Aorta (tissue), 5 donors: ENCODE measurements at places on chromosomes 11 and 22. TPM values are rescaled to one million over a fixed set of nuclear protein-coding genes. Genes with fewer than 3 reads are reported as not detected.

Gene MMP1
- total RNA-seq = not detected

Gene NELL1
- total RNA-seq = 0.88 TPM

Gene KDM4E
- total RNA-seq = not detected

Gene RGL4
- 1.4 TPM for total RNA-seq

Gene JAM3
- 94.9 TPM for total RNA-seq

Gene KRTAP5-2
- not detected for total RNA-seq

Gene EFCAB6
- total RNA-seq = 2.6 TPM

Gene APOA1
- total RNA-seq = not detected

Gene TRPM5
- not detected for total RNA-seq

Gene HOATZ
- not detected for total RNA-seq

Gene KCNK7
- 1.3 TPM for total RNA-seq

Gene GAS2
- total RNA-seq = 0.52 TPM

DNA sequence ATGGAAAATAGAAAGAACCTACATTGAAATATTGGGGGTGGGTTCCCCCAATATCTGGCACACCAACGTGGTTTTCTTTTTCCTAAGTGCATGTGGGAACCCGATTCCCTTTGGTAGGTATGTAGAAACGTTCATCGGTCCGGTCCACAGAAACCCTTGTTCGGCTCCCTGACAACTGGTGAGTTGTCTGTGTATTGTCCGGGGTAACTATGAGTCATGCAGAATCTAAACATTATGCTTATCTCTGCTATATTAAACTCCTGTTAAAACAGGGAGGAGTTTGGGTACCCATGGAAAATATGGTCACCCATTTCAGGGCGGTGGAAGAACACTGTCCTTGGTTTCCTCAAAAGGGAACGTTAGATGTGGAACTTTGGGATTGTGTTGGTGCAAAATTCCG is 25.1 kb upstream of the ALDH3B2 start:
- no peaks in the 10 kb centered on the region for H3K27me3 ChIP-seq
- no peaks in the 10 kb centered on the region for H3K4me1 ChIP-seq
- no peak for DNase-seq
- H3K36me3 ChIP-seq = no peaks in the 10 kb centered on the region
- no peak overlapping the region for H3K27ac ChIP-seq

GRCh38 chr22:23828800-23829680 is 9.8 kb downstream of the DERL3 start:
- no peaks in the 10 kb centered on the region for H3K27me3 ChIP-seq
- no peak overlapping the region for H3K4me3 ChIP-seq
- no peaks in the 10 kb centered on the region for H3K4me1 ChIP-seq

GRCh38 chr22:32534252-32535235 is 59.9 kb downstream of the FBXO7 start:
- H3K27me3 ChIP-seq = no peaks in the 10 kb centered on the region
- no peak for DNase-seq
- H3K36me3 ChIP-seq = no peaks in the 10 kb centered on the region
- no peaks in the 10 kb centered on the region for H3K4me1 ChIP-seq

- DNase-seq = no peak
- no peaks in the 10 kb centered on the region for H3K27me3 ChIP-seq
- peaks cover 8% of the 10 kb centered on the region for H3K36me3 ChIP-seq
- H3K27ac ChIP-seq = no peak overlapping the region
- no peak overlapping the region for H3K4me3 ChIP-seq
- no peaks in the 10 kb centered on the region for H3K4me1 ChIP-seq
Observed at GRCh38 chr11:587978-588380, 11.7 kb downstream of the PHRF1 start.

DNA sequence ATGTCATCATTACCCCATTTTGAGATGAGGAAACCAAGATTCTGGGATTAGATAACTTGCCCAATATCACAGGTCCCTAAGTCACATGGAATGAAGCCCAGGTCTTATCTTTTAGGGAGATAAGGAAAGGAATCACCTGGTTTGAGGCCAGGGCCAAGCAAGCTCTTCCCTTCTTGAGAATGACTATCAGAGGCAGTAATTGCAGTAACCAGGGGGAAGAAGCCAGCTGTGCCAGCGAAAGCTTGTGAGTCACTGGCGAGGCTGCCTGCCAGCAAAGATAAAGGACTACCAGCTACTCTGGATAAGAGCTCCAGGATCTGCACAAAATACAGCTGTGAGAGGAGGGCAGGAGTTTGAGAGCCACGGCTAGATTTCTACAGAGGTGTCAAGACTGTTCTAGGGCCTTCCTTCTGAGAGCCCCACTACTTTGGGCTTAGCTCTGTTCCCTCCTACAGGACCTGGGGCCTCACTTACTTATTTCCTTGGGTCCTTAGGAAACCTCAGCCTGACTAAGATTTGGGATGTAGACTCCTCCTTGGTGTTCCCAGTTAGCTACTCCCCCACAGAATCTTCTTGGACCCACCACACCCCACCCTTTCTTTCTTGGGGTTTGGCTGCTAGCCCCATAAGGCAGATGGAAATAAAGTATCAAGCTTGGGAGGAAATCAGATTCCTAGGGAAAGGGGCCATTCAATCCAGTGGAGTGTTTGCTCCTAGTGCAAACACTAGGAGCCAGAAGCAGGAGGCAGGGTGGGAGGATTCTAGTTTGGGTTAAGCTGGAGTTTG is 9.7 kb upstream of the CCKBR start:
- no peaks in the 10 kb centered on the region for H3K27me3 ChIP-seq
- H3K27ac ChIP-seq = peak overlapping the region; percentile 33
- H3K4me3 ChIP-seq = no peak overlapping the region
- DNase-seq = peak; percentile 93
- H3K36me3 ChIP-seq = no peaks in the 10 kb centered on the region

DNA sequence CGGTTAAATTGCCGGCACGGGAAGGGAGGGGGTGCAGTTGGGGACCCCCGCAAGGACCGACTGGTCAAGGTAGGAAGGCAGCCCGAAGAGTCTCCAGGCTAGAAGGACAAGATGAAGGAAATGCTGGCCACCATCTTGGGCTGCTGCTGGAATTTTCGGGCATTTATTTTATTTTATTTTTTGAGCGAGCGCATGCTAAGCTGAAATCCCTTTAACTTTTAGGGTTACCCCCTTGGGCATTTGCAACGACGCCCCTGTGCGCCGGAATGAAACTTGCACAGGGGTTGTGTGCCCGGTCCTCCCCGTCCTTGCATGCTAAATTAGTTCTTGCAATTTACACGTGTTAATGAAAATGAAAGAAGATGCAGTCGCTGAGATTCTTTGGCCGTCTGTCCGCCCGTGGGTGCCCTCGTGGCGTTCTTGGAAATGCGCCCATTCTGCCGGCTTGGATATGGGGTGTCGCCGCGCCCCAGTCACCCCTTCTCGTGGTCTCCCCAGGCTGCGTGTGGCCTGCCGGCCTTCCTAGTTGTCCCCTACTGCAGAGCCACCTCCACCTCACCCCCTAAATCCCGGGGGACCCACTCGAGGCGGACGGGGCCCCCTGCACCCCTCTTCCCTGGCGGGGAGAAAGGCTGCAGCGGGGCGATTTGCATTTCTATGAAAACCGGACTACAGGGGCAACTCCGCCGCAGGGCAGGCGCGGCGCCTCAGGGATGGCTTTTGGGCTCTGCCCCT is 529 bp upstream of the CCND1 start:
- no peaks in the 10 kb centered on the region for H3K4me1 ChIP-seq
- H3K27ac ChIP-seq = no peak overlapping the region
- DNase-seq = peak; percentile 71
- H3K4me3 ChIP-seq = no peak overlapping the region
- no peaks in the 10 kb centered on the region for H3K36me3 ChIP-seq

GRCh38 chr11:69135420-69136363 is 20.0 kb upstream of the SMIM38 start:
- H3K4me1 ChIP-seq = no peaks in the 10 kb centered on the region
- H3K4me3 ChIP-seq = no peak overlapping the region
- no peak overlapping the region for H3K27ac ChIP-seq
- DNase-seq = no peak

- peaks cover 1% of the 10 kb centered on the region for H3K4me1 ChIP-seq
- DNase-seq = no peak
Observed at GRCh38 chr11:28699701-28700100, 591.5 kb downstream of the METTL15 start.

DNA sequence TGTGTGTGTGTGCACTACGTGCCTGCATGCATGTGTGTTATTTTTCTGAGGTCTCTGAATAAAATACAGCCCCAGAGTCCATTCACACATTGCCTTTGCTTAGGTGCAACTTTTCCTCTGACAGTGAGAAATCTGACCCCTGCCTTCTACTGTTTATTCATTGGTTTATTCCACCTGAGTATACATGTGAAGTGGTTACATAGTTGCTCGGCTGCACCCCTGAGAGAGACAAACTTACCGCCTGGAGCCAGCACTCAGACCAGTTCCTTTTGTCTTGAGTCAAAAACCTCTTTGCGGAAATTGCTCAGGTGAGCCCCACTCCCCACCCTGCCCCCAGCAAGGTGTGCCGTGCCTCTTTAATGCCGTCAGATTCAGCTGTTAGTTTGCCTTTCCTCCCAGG is 363.6 kb downstream of the BRD1 start:
- H3K27me3 ChIP-seq = no peaks in the 10 kb centered on the region
- H3K4me1 ChIP-seq = no peaks in the 10 kb centered on the region
- H3K36me3 ChIP-seq = no peaks in the 10 kb centered on the region
- no peak for DNase-seq
- no peak overlapping the region for H3K4me3 ChIP-seq

GRCh38 chr11:116557282-116557681 is 215.5 kb downstream of the BUD13 start:
- no peak for DNase-seq
- H3K36me3 ChIP-seq = no peaks in the 10 kb centered on the region
- no peaks in the 10 kb centered on the region for H3K27me3 ChIP-seq

DNA sequence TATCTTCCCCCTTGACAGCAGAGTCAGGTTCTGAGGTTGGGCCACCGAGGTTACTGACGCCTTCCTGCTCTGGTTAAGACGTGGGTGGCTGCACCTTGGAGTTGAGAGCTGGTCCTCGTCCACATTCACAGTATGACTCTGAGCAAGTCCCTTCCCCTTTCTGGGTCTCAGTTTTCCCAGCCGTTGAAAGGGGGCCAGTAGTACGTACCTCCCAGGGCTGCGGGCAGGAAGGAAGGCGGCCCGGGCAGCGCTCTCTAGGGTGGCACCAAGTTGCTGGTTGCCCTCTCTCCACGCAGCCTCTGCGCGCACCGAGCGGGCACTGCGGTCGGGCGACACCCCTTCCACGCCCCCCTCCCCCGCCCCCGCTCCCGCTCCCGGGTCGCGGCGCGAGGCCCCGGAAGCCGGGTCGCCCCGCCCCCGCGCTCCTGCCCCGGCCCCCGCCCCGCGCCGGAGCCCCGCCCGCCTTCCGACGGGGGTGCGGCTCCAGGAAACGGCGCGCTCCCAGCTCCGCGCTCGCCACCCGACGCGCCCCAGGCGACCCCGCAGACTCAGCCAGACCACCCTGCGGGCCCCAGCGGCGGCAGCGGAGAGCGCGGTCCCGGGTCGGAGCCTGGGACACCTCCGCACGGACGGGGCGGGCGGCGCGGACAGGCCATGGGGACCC is at the start of gene EHBP1L1:
TSS of gene EHBP1L1 (plus strand) at position 486 of the 664 bp plus-strand sequence. CDS start 250 bp downstream, outside the sequence.
- no peaks in the 10 kb centered on the region for H3K27me3 ChIP-seq
- peak within 1 kb of the TSS; percentile 25 for H3K27ac ChIP-seq
- DNase-seq = peak; percentile 93
- H3K4me3 ChIP-seq = peak within 1 kb of the TSS; percentile 84
- no peaks in the 10 kb centered on the region for H3K4me1 ChIP-seq

DNA sequence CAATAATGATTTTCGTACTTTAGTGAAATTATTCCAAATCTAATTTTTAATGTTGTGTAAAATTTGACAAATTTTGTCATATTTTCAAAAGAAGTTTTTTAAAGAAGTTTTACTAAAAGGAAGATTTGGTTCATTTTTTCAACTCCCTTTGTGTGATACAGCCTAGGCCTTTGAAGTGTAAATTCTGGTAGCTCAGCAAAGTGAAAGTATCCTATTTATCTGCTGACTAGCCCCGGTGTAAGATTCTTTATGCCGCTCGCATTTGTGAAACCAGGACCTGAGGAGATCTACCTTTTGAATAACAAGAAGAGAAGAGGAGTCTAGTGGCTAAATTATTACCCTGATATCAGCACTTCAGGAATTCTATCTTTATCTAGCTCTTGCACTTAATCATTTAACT is 177.4 kb downstream of the JRKL start:
- no peaks in the 10 kb centered on the region for H3K27me3 ChIP-seq
- no peaks in the 10 kb centered on the region for H3K4me1 ChIP-seq
- DNase-seq = no peak
- no peak overlapping the region for H3K4me3 ChIP-seq
- H3K36me3 ChIP-seq = no peaks in the 10 kb centered on the region

DNA sequence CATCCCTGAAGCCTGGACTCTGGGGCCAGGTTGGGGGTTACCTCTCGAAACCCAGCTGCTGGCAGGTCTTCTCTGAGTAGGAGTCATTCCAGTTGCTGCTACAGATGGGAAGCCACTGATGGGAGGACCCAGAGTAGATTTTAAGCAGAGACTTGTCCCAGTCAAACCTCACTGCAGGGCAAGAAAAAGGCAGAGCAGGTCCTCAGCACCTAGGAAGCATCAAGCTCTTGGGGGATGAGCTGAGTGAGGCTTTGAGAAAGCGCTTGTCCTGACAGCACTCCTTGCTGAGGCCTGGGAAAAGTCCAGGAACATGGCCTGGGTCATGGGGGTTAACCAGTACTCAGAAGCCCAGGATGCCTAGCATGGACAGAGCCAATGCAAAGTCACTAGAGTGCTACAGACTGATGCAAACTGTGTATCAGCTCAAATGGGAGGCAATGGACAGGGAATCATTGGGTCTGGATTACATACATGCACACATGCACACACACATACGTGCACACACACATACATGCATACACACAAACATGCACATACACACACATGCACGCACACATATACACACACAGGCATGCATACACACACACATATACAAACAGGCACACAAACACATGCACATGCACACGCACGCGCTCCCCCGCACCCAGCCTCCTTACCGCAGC is 15.3 kb downstream of the TMPRSS13 start:
- no peak overlapping the region for H3K27ac ChIP-seq
- H3K36me3 ChIP-seq = no peaks in the 10 kb centered on the region
- H3K4me1 ChIP-seq = no peaks in the 10 kb centered on the region
- no peaks in the 10 kb centered on the region for H3K27me3 ChIP-seq

GRCh38 chr22:31944700-31945442 is 536 bp downstream of the YWHAH start:
- H3K36me3 ChIP-seq = no peaks in the 10 kb centered on the region
- H3K27ac ChIP-seq = peak overlapping the region; percentile 94
- H3K4me1 ChIP-seq = peaks cover 3% of the 10 kb centered on the region
- no peaks in the 10 kb centered on the region for H3K27me3 ChIP-seq

GRCh38 chr11:46391578-46392420 is at the start of gene CHRM4:
TSS of gene CHRM4 (minus strand) at chr11:46391776. CDS start at chr11:46386557, 5,219 bp downstream.
- no peak for DNase-seq
- H3K27me3 ChIP-seq = no peaks in the 10 kb centered on the region
- H3K4me1 ChIP-seq = no peaks in the 10 kb centered on the region
- H3K36me3 ChIP-seq = no peaks in the 10 kb centered on the region
- no peak within 1 kb of the TSS for H3K4me3 ChIP-seq
- H3K27ac ChIP-seq = no peak within 1 kb of the TSS

GRCh38 chr11:77542296-77542695 is 47.5 kb upstream of the AQP11 start:
- no peaks in the 10 kb centered on the region for H3K36me3 ChIP-seq
- H3K27me3 ChIP-seq = no peaks in the 10 kb centered on the region
- H3K4me1 ChIP-seq = no peaks in the 10 kb centered on the region
- no peak overlapping the region for H3K27ac ChIP-seq

- no peak overlapping the region for H3K4me3 ChIP-seq
- no peaks in the 10 kb centered on the region for H3K4me1 ChIP-seq
Observed at GRCh38 chr11:125073616-125074483, 10.7 kb downstream of the SLC37A2 start.
